NCI-H1930 (cell line): ENCODE measurements at places on chromosomes 4 and X.
A peak's percentile ranks its signal among the peaks of the same experiment; 100 is the strongest.

- no peak for DNase-seq
Observed at GRCh38 chr4:121108557-121108956, 36.2 kb upstream of the NDNF start.

GRCh38 chr4:139241086-139241783, 38.8 kb downstream of the MGARP start:
- DNase-seq: no peak

- no peak for DNase-seq
Observed at GRCh38 chr4:133465022-133465421, 315.9 kb downstream of the PCDH10 start.

- no peak for DNase-seq
Observed at GRCh38 chrX:121013897-121014455, 28.4 kb upstream of the CT47A1 start.

DNA sequence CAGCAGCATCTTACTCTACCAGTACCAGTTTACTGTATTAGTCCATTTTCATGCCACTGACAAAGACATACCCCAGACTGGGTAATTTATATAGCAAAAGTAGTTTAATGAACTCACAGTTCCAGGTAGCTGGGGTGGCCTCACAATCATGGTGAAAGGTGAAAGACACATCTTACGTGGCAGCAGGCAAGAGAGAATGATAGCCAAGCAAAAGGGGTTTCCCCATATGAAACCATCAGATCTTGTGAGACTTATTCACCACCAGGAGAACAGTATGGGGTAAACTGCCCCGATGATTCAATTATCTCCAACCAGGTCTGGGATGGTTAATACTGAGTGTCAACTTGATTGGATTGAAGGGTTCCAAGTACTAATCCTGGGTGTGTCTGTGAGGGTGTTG, 69.3 kb downstream of the YIPF6 start:
- no peak for DNase-seq

DNA sequence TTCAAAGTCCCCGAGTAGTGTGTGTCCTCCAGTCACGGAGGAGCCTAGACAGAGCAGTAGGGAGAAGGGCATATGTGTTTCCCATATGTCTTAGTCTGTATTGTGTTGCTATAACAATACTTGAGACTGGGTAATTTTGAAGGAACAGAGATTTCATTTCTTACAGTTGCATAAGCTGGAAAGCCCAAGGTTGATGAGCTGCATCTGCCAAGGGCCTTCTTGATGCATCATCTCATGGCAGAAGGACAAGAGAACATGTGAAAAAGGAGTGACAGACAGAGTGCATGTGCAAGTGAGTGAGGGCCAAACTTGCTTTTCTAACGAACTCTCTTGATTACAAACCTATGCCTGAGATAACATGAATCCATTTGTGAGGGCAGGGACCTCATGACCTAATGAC, 243.4 kb downstream of the ARHGAP10 start:
- no peak for DNase-seq

DNA sequence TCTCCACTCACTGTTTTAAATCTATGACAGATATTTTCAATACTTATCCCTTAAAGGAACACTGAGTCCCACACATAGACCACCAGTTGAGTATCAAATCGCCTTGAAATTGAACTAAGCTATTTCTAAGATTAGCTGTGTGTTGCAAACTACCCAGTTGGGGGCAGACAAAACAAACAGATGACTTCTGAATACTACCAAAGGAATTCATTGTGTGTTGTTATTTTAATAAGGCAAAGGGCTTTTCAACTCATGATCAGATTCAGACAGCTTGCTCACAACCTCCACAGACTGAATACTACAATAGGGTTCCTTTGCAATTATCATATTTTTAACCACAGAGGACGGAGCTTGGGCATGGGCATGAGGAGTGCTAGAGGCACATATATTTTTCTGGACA, 283.0 kb upstream of the GPC4 start:
- DNase-seq: no peak

DNA sequence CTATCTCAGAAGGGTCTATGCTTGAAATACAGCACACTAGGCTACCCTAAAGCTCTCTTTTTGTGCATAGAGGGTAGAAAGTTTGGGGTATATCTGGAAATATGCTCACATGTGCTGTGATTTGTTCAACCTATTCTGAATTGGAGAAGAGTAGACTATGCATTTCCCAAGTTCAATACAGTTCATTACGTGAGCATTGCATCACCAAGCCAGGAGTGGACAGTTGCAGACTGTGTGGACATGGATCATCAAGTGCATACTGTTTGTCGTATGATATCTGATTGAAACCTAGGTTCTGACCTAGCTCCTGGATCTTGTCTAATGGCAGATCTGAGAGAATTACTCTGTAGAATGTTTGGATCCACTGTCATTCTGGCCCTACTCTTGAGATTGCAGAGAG, 161.1 kb downstream of the FRAS1 start:
- DNase-seq: peak; percentile 22

DNA sequence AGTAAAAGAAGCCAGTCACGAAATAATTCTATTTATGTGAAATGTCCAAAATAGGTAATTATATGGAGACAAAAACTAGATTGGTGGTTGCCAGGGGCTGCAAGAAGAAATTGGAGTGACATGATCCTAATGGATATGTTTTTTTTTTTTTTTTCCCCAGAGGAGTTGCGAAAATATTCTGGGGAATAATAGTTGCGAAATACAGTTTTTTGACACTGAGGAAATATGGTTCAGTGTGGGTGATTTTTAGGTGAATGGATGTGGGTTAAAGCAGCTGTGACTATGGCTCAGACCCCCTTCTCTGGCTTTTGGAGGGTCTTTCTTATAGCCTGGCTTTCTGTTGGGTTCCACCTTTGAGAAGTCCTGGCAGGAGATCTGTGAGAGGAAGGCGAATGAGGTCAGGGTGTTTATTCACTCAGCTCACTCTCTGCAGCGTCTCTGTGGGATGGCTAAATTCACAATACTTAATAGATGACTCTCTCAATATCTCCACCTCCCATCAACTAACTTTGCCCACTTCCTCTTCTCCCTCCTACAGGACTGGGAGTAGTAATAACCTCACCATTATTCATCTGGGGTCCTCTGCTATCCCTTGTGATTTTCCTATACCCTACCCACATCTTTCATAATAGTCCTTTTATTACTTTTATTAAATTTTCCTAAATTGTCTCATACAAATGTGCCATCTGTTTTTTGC, 15.3 kb upstream of the RAB9B start:
- DNase-seq: no peak

GRCh38 chr4:22170353-22170752, 221.8 kb upstream of the KCNIP4 start:
- no peak for DNase-seq

GRCh38 chr4:52199574-52200338, 148.7 kb downstream of the SPATA18 start:
- no peak for DNase-seq

DNA sequence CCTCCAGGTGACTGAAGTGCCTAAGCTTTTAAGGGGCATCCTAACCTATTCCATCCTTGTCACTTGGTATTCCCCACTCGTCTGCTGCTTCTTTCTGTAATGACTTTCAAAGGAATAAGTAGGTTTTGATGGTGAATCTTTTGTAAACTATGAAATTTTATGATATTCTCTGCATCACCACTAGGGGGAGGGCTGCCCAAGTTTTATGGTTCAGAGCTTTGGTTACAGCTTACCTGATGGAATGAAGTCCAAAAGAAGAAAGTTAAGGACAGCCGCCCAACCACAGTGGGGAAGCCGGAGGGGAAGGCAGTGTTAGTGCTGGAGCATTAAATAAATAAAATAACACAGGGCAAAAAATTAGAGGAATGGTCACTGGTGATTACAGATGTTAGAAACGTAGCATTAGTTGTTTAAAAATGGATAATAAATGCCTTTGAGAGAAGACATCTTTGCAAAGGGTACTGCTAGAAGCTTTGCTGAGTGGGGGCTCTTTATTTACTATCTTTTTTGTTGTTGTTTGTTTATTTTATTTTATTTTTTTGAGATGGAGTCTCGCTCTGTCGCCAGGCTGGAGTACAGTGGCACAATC, 204.9 kb downstream of the GBA3 start:
- DNase-seq: no peak

- no peak for DNase-seq
Observed at GRCh38 chr4:21753084-21753760, 195.3 kb downstream of the KCNIP4 start.

DNA sequence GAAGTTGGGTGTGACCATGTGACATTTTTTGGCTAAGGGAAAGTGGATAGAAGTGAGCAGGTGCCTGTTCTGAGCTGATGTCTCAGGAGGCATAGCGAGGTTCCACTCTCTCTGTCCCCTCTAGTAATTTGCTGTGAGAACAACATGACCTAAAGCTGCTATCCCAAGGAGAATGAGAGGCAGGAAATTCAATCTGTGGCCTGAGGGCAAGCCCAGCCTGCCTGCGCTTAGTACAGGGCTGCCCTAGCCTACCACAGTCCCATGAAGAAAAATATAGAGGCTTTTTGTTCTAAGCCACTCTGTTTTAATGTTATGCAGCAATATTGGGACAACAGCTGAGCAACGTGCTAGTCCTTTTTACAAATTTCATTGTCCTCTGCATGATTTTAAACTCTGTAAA, 193.1 kb downstream of the LDB2 start:
- DNase-seq: no peak

- DNase-seq: no peak
Observed at GRCh38 chr4:64756016-64756415, 346.8 kb upstream of the TECRL start.

- no peak for DNase-seq
Observed at GRCh38 chr4:144645631-144646522, at the start of gene HHIP. TSS of gene HHIP (plus strand) at chr4:144646156. CDS start at chr4:144646676, 520 bp downstream.

DNA sequence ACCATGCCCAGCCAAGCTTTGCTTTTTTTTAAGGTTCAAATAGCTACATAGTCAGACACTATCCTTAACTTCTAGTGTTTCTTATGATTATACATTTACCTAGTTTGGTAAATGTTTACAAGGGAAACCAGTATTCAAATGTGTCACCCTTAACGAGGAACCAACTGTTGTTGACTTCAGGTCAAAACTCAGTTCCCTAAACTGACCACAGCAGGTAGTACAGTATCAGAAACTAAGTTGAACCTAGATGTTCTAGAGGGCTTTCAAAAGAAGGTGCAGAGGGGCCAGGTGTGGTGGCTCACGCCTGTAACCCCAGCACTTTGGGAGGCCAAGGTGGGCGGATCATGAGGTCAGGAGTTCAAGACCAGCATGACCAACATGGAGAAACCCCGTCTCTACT, 11.3 kb downstream of the GPC4 start:
- no peak for DNase-seq

GRCh38 chr4:57159866-57160265, 49.7 kb upstream of the IGFBP7 start:
- DNase-seq: no peak

GRCh38 chr4:154528869-154529268, 21.3 kb downstream of the PLRG1 start:
- no peak for DNase-seq

DNA sequence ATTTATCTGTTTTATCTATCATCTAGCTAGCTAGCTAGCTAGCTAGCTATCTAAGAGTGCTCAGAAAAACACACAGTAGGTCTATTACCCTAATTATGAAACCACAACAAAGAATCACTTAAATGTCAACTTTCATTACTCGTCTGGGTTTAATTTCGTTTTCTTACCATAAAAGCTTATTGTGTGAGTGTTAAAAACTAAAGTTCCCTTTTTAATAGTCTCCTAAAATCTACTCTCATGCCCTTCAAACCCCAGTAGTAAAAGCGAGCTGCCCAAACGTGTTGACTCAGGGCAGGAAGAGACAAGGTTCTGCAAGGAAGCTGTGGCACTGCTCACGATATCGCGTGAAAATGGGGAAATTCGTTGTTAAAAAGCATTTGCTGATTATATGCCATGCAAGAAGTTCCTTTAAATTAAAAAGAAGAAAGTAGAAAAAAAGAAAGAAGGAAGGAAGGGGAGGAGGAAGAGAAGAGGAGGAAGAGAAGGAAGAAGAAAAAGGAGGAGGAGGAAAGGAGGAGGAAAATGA, 595 bp downstream of the MBNL3 start:
- no peak for DNase-seq

DNA sequence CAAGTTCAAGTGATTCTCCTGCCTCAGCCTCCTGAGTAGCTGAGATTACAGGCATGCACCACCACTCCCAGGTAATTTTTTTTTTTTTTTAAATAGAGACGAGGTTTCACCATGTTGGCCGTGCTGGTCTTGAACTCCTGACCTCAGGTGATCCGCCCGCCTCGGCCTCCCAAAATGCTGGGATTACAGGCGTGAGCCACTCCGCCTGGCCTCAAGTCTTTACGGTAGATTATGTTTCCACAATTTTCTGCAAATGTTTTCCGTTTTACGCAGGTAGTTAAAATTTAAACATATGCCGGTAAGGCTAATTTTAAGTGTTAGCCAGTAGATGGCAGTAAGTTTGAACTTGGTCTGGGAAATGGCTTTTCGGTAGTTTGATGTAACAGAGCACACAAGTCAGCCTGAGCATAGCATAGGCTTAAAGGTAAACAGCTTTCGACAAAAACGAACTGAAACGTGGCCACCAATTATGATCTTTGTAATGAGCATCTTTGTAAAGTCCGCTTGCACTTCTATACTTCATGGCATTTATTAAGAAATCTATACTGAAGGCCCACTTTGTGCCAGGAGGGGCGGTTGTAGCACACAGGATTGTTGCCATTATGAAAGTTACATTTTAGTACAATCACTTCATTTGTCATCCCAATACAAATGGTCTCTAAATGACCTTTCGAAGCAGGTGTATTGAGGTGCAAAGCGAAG, 31.1 kb downstream of the CCKAR start:
- peak; percentile 2 for DNase-seq

GRCh38 chr4:8355306-8355705, 85.2 kb downstream of the ACOX3 start:
- DNase-seq: no peak

DNA sequence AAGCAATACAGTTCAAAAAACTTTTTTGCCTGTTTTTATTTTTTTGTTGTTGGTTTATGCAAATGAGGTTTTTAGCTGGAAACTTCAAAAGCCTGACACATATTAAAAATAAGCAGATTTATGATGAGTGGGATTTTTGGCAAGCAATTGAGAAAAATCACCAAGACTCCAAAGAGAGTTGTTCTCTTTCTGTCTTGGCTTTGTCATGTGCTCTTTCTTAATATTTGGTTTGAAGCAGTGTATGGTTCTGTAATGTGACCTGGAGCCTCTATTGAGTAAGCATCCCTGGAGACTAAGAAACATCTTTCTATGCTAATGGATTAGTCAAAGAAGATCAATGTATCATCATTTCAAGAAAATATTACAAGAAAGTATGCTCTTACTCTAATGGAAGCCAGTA, 11.7 kb downstream of the TRIM2 start:
- DNase-seq: no peak

- DNase-seq: no peak
Observed at GRCh38 chr4:53916431-53916889, 147.9 kb downstream of the CHIC2 start.

- no peak for DNase-seq
Observed at GRCh38 chr4:93346840-93347239, 481.7 kb upstream of the ATOH1 start.

- no peak for DNase-seq
Observed at GRCh38 chrX:29145316-29145715, 558.1 kb downstream of the IL1RAPL1 start.

GRCh38 chrX:79195027-79195426, 50.5 kb downstream of the GPR174 start:
- no peak for DNase-seq

- no peak for DNase-seq
Observed at GRCh38 chr4:65592089-65592488, 78.2 kb downstream of the EPHA5 start.

- DNase-seq: no peak
Observed at GRCh38 chrX:140712413-140713173, 3.0 kb downstream of the LINC00632 start.

- no peak for DNase-seq
Observed at GRCh38 chr4:186900232-186900900, 176.7 kb upstream of the FAT1 start.

- DNase-seq: no peak
Observed at GRCh38 chrX:129954804-129955203, 27.6 kb upstream of the BCORL1 start.
